HL-60 (cell line): ENCODE measurements at places on chromosomes 12 and 14.

DNA sequence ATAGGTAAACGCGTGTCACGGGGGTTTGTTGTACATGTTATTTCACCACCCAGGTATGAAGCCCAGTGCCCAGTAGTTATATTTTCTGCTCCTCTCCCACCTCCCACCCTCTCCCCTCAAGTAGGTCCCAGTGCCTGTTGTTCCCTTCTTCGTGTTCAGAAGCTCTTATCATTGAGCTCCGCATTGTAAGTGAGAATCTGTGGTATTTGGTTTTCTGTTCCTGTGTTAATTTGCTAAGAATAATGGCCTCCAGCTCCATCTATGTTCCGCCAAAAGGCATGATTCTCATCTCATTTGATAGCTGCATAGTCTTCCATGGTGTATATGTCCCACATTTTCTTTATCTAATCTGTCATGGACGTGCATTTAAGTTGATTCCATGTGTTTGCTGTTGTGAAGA is 6.9 kb upstream of the GPRC5D start:
- DNase-seq = no peak

- DNase-seq = no peak
Measured at GRCh38 chr12:103350116-103350515, 145.7 kb downstream of the C12orf42 start.

DNA sequence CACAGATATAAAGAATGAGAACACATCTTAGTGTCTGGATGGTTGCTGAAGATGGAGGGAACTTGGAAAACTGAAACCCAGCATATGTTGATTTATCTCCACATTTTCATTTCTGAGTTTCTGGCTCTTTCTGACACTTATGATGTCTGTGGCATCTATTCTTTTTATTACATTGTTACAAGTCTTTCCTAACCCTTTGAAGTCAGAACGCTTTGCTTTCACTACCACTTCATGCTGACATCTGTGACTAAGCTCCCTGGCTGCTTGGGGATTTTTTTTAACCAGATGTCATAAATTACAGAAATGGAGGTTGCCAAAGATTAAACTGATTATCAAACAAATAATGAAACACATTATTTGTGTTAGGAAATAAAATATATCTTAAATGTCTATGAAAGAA is 188.7 kb downstream of the KITLG start:
- DNase-seq = no peak

- DNase-seq = no peak
Measured at GRCh38 chr14:95833429-95833828, 43.2 kb upstream of the TUNAR start.

DNA sequence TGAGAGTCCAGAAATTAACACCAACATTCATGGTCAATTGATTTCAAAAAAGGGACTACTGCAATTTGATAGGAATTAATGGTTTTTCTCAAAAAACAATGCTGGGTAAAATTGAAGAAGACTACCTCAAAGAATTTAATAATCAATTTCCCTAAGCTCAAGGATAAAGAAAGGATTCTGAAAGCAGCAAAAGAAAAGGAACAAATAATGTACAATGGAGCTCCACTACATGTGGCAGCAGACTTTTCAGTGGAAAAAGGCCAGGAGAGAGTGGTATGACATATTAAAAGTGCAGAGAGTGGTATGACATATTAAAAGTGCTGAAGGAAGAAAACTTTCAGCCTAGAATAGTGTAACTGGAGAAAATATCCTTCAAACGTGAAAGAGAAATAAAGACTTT is 15.6 kb upstream of the TAS2R43 start:
- DNase-seq = no peak

- no peak for DNase-seq
Measured at GRCh38 chr12:44036875-44037443, 201.1 kb downstream of the TMEM117 start.
